A549 treated with CORT108297 at 1 μM for 4 hours (cell line): ENCODE measurements at places on chromosomes 6 and 20. TPM values are rescaled to one million over a fixed set of nuclear protein-coding genes. Genes with fewer than 3 reads are reported as not detected.

Gene PNPLA1
- total RNA-seq: not detected in 5 replicates

Gene C20orf141
- 0.28 to 0.44 TPM (median 0.38 TPM) in 4 of 5 replicates, not detected in the other for total RNA-seq

Gene CNR1
- 0.39 to 1.1 TPM (median 0.57 TPM) in 5 replicates for total RNA-seq

Gene DAAM2
- not detected in 5 replicates for total RNA-seq

Gene RAMACL
- 0.13 to 0.20 TPM (median 0.16 TPM) in 4 of 5 replicates, not detected in the other for total RNA-seq

Gene FAM209B
- 0.14 to 0.60 TPM (median 0.54 TPM) in 5 replicates for total RNA-seq

Gene CDKN1A
- 192 to 279 TPM (median 246 TPM) in 5 replicates for total RNA-seq

Gene NKX2-4
- total RNA-seq: 0.03 to 0.05 TPM (median 0.05 TPM) in 3 of 5 replicates, not detected in the others

Gene DEFB132
- not detected in 5 replicates for total RNA-seq

Gene BHLHE23
- not detected in 5 replicates for total RNA-seq

Gene TRIM40
- total RNA-seq: not detected in 5 replicates

Gene KLC4
- total RNA-seq: 5.9 to 8.6 TPM (median 7.6 TPM) in 5 replicates

Gene HRH3
- 0.02 to 0.05 TPM (median 0.03 TPM) in 3 of 5 replicates, not detected in the others for total RNA-seq

Gene CCN6
- not detected in 5 replicates for total RNA-seq

Gene LMBRD1
- 10.1 to 13.4 TPM (median 11.0 TPM) in 5 replicates for total RNA-seq

Gene FAM83C
- total RNA-seq: 0.04 to 0.10 TPM (median 0.06 TPM) in 4 of 5 replicates, not detected in the other

Gene EYA4
- 9.6 to 11.6 TPM (median 11.4 TPM) in 5 replicates for total RNA-seq

Gene CDSN
- total RNA-seq: 0.03 TPM in 1 of 5 replicates, not detected in the others

Gene NHLRC1
- 1.4 to 2.3 TPM (median 1.9 TPM) in 5 replicates for total RNA-seq
